Activated gamma-delta T cell treated with anti-CD3 and anti-CD28 coated beads, Interleukin-2, amount 50 U/mL, for 16 hours (primary cell): ENCODE measurements at places on chromosomes 12 and 14.

DNA sequence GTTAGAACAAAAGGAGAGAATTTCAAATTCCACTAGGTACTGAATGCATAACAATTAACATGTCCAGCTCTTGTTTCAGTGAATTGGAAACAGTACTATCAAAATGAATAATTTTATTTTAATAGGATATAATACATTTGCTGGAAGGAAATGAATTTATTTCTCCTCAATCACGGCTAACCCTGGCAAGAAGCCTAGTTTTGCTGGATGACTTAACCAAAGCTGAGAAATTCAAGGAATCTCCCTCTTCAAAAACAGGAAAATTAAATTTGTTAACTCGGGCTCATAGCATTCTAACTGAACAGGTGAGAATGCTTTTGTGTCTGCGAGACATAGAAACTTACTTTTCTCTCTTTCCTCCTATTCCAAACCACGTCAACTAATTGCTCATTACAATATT, 163.5 kb upstream of the NEDD1 start:
- no peak for DNase-seq

DNA sequence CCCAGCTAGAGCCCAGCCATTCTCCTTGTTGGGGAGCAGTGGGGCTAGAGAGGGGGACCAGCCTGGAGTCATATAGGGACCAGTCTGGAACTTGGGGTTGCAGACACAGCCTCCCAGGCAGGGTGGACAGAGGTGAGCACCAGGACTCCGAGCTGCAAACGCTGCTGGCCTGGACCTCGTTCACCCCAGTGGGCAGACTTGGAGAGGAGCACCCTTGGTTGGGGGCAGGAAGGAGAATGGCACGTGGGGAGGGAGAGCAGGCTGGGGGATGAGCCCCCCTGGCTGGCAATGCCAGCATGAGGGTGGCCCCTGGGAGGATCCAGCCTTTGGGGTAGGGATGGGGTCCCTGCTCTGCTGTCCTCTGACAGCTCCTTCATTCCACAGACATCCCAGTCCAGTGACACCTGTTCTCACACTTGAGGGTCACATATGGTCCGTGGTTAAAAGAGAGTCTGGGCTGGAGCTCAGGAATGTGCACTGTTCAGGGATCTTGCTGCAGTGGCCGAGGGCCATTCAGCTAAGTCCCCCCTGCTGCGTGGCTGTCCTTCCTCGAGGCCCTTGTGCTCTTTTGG, 2.8 kb downstream of the LBHD2 start:
- DNase-seq: no peak

DNA sequence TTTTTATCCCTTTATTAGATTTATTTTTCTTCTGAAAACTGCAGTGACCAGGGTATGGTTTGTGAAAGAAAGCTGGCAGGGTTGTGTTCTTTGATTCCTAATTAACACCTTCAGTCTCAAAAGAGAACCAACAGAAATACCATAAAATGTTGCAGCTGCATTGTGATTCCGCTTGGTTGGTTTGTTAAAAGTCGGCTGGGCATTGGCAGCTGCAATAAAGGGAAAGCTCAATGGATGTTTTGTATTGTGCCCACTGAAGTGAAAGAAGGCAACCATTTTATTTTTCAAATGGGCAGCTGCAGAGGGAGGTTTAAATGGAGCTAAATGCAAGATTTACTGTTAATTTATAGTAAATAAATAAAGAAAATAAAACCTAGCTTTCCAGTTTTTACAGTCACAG, 16.7 kb downstream of the LGR5 start:
- no peak for DNase-seq

GRCh38 chr12:84247931-84248330, 664.7 kb downstream of the SLC6A15 start:
- DNase-seq: no peak
